ENCODE measurements at places on chromosomes 6 and 20.

- DNase-seq = no peak
Measured at GRCh38 chr6:168030218-168030746, 32.8 kb downstream of the KIF25 start.

GRCh38 chr20:23459461-23460150 lies 6.9 kb upstream of the CST11 start:
- DNase-seq = no peak

DNA sequence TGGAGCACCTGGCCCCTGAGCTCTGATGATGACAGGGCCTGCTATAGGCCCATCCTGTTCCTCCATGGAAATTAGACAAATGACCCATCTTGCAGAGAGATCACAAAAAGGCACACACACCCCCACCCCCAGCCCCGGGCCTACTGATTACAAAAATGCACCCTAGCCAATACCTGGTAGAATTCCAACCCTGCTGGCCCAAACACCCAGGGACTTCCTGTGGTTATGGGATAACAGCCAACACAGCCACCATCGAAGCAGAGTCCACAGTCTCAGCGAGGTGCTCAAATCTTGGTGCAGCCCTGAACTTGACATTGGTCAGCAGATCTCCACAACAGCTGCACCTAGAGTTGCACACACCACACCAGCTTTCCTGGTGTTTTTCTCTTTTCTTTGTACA lies 17.0 kb downstream of the NCR2 start:
- DNase-seq = no peak

DNA sequence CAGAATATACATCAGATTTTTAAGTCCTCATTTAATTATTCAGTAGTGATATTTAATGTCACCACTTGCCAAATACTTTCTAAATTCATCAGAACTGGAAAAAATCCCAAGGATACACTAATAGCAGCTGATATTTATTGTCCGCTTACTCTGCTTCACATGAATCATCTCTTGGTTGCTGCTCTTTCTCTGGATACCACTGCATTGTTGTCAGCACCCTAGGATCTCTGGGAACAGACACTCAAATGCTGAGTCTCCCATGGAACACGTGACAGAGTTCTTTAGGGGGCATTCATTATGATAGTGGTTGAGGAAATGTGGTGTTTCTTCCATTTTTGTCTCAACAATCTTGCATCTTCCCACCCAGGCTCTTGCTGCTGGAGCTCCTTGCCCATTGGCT lies 318.0 kb downstream of the RFPL4B start:
- no peak for DNase-seq

DNA sequence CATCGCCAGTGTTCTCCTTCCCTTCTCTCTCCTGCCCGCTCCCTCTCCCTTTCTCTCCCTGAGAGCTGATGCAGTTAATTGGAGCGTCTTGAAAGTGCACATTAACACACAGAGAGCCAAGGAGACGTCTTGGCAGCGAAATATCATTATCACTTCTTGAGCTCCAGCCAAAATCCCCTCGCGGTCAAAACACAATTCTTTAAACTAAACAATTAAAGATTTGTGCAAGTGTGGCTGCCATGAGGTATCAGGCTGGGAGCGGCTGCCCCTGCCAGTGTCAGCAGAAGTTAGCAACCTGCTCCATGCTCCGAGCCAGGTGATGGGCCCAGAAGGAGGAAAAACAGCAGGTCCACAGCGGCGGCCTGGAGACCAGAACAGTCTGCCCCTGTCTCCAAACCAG lies 100.9 kb upstream of the FOXP4 start:
- DNase-seq = no peak

DNA sequence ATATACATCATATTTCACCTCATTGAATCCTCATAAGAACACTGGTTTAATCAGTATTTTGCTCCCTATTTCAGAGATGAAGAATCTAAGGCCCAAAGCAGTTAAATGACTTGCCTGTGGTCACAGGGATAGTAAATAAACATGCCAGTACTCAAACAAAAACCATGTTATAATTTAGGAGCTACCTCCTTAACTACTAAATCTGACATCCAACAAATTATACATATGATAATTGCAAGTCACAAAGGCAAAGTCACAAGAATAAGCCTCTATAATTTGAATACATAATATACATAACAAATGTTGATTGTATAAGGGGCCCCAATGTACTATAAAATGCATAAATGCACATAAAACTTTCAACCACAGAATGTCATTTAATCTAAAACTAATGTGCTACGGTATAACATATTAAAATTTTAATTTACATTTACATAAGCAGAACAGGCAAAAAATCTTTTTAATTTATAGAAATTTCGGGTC lies 157.4 kb upstream of the SLC22A16 start:
- DNase-seq = no peak

Data from hepatic stellate cell (primary cell).